AG08396 (cell line): ENCODE measurements at places on chromosomes 13 and 19.
A peak's percentile ranks its signal among the peaks of the same experiment; 100 is the strongest.

DNA sequence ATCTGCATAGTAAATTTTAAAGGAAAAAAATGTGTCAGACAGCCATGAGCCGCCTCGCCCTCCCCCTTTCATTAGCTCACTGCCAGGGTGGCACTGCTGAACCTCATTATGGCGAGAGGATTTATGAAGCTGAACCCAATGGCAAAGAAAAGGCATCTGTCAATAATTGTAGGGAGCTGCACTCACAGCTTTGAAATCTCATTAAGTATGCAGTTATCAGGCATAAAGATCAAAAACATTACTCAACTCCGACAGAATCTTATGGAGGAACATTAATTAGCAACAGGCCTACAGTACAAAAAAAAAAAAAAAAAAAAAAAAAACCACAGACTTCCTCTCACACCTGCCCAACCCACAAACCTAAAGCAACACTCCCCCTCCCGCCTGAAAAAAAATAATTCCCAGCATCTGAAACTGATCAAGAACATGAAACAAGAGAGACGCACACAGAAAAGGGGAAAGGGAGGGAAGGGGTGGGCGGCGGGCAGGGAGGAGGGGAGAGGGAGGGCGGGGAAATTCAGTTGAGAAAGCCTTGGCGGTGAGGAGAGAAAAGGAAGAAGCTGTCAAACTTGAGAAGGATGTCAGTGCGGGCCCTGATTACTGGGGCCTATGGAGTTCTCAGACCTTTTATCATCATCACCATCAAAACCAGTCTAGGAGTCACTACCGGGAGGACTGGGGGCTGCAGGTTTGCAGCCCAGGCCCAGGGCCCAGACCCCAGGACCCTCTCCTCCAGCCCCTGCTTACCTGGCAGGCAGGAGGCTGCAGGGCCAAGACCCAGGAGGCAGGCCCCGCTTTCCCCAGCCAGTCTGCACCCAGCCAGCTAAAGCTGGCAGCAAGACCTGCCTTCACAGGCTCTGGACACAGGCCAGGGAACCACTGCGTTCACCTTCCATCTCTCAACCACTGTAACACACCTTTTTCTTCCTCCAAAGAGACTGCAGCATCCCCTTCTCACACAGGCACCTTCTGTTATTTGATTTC, 8.9 kb downstream of the TSHZ3 start:
- DNase-seq: peak; percentile 41

GRCh38 chr13:113897161-113897560, 33.3 kb upstream of the GAS6 start:
- peak; percentile 93 for DNase-seq

DNA sequence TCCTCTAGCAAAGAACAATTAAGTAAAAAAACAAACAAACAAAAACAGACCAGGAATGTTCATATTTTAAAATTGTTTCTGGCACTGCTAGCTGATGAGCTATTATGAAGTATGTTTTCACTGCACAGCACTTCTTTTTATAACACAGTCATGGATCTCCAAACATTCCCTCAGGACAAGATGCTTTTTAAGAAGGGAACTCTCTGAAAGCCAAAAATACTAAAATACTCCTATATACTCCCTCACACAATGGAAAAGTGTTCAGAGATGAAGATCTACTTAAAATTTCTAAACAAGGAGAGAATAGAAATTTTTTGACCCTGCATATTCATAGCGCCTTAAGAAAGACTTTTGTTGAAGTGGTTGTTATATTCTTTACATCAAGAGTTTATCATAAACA, 926.8 kb downstream of the DIAPH3 start:
- DNase-seq: no peak

GRCh38 chr19:9622531-9622930, 1.5 kb upstream of the ZNF561 start:
- no peak for DNase-seq

- DNase-seq: no peak
These were observed 1518.2 kb upstream of the PCDH20 start for GRCh38 chr13:62933809-62934208.

GRCh38 chr19:29171525-29171924, 41.4 kb downstream of the UQCRFS1 start:
- no peak for DNase-seq
